CD14-positive monocyte (primary cell): ENCODE measurements at places on chromosomes 4 and X.

DNA sequence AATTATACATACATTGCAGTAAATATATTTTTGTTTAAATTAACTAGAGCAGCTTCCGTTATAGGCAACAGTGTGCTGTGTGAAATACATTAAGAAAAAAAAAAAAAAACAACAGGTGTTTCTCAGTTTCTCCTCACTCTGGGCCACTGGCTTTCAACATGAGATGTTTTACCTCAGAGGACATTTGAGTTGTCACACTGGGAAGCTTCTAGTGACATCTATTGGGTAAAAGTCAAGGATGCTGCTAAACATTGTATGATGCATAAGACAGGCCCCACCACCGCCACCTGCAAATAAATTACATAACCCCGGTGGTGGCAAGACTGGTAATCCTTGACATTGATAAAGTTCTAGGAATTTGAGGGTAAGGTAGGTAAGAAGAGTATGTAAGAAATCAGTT is 1512.2 kb downstream of the C4orf33 start:
- no peaks in the 10 kb centered on the region for H3K4me1 ChIP-seq
- H3K27me3 ChIP-seq: no peaks in the 10 kb centered on the region
- no peak for DNase-seq
- no peak overlapping the region for H3K27ac ChIP-seq
- no peak overlapping the region for H3K4me3 ChIP-seq

- H3K4me1 ChIP-seq: no peaks in the 10 kb centered on the region
- H3K27me3 ChIP-seq: no peaks in the 10 kb centered on the region
- DNase-seq: no peak
- H3K4me3 ChIP-seq: no peak overlapping the region
Observed at GRCh38 chr4:7758476-7758875, 181.2 kb downstream of the AFAP1 start.

GRCh38 chr4:110518889-110519490 is 43.0 kb downstream of the ENPEP start:
- H3K4me3 ChIP-seq: no peak overlapping the region
- no peaks in the 10 kb centered on the region for H3K36me3 ChIP-seq
- peaks cover 2% of the 10 kb centered on the region for H3K27me3 ChIP-seq
- H3K4me1 ChIP-seq: peaks cover 7% of the 10 kb centered on the region

GRCh38 chr4:138389976-138390685 is 148.0 kb upstream of the SLC7A11 start:
- no peak overlapping the region for H3K4me3 ChIP-seq
- H3K27ac ChIP-seq: no peak overlapping the region
- H3K4me1 ChIP-seq: peaks cover 19% of the 10 kb centered on the region
- H3K27me3 ChIP-seq: no peaks in the 10 kb centered on the region

DNA sequence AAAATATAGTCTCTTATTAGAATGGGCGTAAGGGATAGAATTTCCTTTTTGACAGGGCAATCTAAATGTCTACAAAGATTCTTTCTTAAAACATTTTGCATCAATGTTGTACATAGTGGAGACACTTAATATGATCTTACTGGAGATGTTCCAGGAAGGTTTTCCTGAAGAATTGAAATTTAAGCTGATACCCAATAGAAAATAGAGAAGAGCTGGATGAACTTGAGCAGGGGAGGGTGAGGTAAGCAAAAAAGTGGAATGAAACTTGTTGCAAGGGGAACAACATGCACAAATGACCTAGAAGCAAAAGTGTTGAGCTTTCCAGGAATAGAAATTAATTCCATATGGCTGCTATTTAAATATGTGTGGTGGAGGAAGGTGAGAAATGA is 19.7 kb downstream of the SLAIN2 start:
- H3K4me1 ChIP-seq: no peaks in the 10 kb centered on the region
- no peak for DNase-seq
- no peak overlapping the region for H3K27ac ChIP-seq
- H3K4me3 ChIP-seq: no peak overlapping the region
- no peaks in the 10 kb centered on the region for H3K27me3 ChIP-seq

DNA sequence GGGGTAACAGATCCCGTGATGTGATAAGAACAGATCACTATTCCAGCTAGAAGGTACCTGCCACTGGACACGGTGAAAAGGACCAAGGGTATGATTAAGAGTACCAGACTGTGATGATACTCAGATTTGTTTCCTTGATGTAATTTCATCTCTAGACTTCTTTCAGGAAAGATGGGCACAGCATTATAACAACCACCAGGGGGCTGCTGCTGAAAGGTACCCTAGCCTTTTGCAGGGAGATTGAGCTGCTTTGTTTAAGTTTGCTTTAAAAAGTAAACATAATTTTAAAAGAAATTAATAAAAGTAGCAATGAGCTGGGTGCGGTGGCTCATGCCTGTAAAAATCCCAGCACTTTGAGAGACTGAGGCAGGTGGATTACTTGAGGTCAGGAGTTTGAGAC is 145.4 kb downstream of the EMCN start:
- H3K4me1 ChIP-seq: no peaks in the 10 kb centered on the region
- no peaks in the 10 kb centered on the region for H3K36me3 ChIP-seq
- H3K27me3 ChIP-seq: no peaks in the 10 kb centered on the region
- H3K27ac ChIP-seq: no peak overlapping the region

DNA sequence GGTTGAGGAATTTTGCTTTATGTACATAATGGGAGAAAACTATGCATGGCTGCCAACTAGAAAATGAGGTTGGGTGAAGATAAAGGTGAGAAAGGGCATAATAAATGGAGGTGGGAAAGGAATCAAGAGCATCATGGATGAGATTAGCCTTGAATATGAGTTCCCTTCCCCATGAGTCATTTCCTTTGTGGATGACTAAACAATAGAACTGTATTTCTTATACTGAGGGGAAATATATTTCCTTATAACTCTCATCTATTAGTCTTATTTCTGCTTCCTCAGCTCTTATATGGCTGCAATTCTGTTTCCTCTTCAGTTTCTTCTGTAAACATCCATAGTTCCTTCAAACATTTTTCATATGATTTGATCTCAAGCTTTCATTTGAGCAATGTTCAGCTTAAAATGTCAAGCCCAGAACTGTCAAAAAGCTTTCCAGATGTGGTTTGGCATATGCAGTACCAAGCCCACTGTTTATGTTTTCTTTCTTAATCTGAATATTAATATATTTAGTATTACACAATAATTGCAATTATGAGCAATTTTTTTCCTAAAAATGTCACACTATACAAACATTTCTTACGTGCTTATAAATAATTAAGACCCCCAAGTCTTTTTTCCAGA is 100.7 kb upstream of the GRPR start:
- no peaks in the 10 kb centered on the region for H3K27me3 ChIP-seq
- no peaks in the 10 kb centered on the region for H3K36me3 ChIP-seq
- peak; percentile 15 for DNase-seq
- H3K4me3 ChIP-seq: no peak overlapping the region
- H3K27ac ChIP-seq: no peak overlapping the region

- H3K36me3 ChIP-seq: no peaks in the 10 kb centered on the region
- H3K4me3 ChIP-seq: no peak overlapping the region
- H3K27ac ChIP-seq: no peak overlapping the region
- DNase-seq: no peak
- H3K4me1 ChIP-seq: no peaks in the 10 kb centered on the region
- no peaks in the 10 kb centered on the region for H3K27me3 ChIP-seq
Observed at GRCh38 chr4:166662266-166662843, 571.9 kb downstream of the SPOCK3 start.

- H3K27me3 ChIP-seq: no peaks in the 10 kb centered on the region
- H3K27ac ChIP-seq: no peak overlapping the region
- DNase-seq: peak; percentile 88
- H3K4me1 ChIP-seq: peaks cover 33% of the 10 kb centered on the region
- H3K4me3 ChIP-seq: no peak overlapping the region
Observed at GRCh38 chr4:15756361-15756861, 21.7 kb upstream of the CD38 start.
